ENCODE measurements at places on chromosomes 7 and 10. TPM values are rescaled to one million over a fixed set of nuclear protein-coding genes. Genes with fewer than 3 reads are reported as not detected.

DNA sequence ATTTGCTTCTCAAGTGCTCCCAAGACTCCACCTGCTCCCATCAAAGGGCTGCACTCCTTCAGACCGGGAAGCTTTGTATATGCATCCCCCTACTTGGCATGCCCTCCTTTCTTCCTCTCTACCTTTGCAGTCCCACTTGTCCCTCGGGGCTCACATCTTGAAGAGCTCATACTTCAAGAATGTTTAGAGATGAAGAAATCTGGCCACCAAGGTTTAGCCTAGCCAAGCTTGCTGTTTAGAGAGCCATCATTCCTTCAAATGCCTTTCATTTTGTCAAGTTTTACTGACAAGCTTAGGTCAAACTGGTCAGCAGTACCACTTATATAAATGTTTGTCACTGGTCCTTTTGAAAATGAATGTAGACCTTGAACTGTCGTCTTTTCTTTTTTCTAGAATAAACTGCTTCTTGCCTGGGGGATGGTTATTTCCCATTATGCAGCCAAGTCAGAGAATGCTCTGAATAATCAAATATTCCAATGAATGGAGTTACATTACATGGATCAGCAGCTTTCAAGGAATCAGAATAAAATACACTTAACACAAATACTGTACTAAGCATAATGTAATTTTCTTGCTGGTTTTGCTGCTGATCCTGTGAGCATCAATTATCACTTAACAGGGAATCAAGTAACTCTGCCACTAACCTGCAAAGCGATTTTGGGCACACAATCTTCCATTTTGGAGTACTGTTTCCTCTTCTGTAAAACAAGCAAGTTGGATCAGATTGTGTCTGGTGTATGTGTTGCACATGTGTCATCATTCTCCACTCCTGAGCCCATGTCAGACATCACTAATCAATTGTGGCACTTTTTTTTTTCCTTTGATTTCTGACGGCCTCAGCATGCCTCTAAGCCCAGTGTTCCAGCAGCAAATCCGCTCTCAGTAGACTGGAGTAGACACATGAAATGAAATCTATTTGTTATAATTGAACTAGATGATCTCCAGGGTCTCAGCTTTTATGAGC is 357.9 kb downstream of the PTEN start:
- no peak for DNase-seq

DNA sequence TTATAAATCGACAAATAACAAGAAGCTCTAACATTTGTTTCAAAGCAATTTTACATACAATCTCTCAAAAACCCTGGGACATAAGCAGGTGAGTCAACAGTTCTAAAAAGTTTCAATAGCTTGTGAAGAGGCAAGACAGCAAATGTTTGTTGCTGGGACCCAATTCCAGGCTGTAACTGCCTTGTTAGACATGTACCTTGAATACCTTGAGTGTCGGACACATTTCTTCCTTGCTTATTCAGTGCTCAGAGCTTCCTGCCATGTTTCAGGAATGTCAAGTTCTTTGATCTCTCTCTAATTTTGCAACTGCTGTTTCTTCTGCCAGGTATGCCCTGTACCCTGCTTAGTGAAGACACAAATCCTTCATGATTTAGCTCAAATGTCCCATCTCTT is 5.1 kb downstream of the CH25H start:
- DNase-seq: no peak

- DNase-seq: peak; percentile 13
Measured at GRCh38 chr7:127504715-127505114, 80.7 kb downstream of the GCC1 start.

DNA sequence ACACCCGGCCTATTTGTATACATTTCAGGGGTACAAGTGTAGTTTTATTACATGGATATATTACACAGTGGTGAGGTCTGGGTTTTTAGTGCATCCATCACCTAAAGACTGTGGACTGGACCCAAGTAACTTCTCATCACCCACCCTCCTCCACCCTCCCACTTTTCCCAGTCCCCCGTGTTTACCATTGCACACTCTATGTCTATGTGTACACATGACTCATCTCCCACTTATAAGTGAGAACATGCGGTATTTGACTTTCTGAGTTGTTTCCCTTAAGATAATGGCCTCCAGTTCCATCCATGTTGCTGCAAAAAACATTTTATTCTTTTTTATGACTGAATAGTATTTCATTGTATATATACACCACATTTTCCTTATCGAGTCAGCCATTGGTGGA is 98.9 kb upstream of the WAC start:
- DNase-seq: no peak

LRRD1 gene
- total RNA-seq: not detected

SFRP4 gene
- not detected for total RNA-seq
